ENCODE measurements at places on chromosomes 1 and 21. TPM values are rescaled to one million over a fixed set of nuclear protein-coding genes. Genes with fewer than 3 reads are reported as not detected.

CYP4Z1 gene
- not detected for total RNA-seq

DNA sequence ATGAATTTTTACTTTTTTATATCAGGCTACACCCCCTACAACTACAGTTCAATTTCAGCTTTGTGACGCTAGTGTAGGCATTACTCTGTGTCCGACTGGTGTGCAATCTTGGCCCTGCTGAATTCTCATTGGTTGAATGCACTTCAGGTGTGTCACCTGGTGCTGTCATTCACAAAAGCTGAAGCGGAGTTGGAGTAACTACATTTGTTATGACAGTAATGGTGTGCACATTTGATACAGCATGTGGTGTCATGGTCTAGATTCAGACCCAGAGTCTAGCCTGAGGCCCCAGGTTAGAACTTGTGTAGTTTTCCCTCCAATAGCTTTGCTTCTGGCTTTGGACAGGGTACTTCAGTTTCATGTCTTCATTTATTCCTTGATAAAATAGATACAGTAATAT, 88.7 kb downstream of the C1orf94 start:
- no peak for DNase-seq

GRCh38 chr1:175090780-175091179, 23.1 kb downstream of the TNN start:
- DNase-seq: no peak

DNA sequence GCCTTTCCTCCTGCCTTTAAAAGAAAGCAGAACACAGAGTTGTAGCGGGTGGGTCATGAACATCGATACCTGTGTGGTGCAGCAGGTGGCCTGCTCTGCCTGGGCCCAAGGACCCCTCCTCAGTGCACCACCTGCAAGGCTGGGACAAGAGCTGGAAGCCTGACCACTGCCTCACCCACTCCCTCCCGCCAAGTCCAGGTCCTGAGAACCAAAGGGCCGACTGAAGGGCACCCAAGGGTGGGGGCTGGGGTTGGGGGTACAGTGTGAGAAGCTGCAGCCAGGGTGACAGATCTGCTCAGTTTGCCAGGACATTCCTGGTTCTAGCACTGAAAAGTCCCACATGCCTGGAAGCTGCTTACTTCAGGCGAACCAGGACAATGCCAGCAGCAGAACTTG, 36.1 kb downstream of the NTPCR start:
- no peak for DNase-seq

- no peak for DNase-seq
Observed at GRCh38 chr1:154736841-154737240, 128.9 kb upstream of the ADAR start.

Measured in type B pancreatic cell (in vitro differentiated cells).